Lower lobe of right lung (tissue), 2 donors: ENCODE measurements at places on chromosomes 11 and 22. TPM values are rescaled to one million over a fixed set of nuclear protein-coding genes. Genes with fewer than 3 reads are reported as not detected.

DNA sequence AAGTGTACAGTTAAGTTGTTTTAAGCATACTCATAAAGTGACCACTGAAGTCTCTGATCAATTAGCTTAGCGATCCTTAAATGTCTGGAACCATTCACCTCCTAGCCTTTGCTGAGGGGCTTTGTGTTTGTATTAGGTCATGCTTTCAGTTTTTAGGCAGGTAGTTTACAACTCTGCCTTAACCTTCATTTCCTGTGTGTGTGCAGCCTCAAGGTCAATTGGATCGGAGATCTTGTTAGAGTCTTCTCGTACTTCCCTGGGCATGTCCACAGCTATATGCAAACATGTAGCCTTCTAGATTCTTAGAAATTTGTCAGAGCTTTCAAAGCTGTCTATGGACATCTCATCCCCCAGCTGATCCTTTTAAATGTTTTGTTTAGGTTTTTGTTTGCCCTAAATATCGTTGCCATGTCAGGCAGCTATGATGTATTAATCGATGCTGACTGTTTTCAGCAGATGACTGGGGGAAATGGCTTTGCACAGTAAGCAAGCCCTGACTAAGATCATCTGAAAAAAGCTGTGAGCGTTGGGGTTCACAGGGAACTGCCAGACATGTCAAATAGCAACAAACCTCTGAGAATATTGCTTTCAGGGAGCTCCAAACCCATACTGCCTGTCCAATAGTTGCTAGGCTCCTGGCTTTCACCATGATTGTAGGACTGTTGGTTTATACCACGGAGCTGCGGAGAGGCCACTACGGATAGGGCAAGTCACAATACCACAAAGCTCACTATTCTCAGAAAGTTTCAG is 45.6 kb downstream of the GLYAT start:
- DNase-seq, result no peak

OR4A47 gene
- total RNA-seq, result not detected

- DNase-seq, result no peak
Measured at GRCh38 chr11:79472819-79473529, 32.1 kb upstream of the TENM4 start.

TPBGL gene
- 0.47 TPM for total RNA-seq

GRCh38 chr22:19567157-19568009 is 43.2 kb upstream of the CLDN5 start:
- DNase-seq, result no peak

DNA sequence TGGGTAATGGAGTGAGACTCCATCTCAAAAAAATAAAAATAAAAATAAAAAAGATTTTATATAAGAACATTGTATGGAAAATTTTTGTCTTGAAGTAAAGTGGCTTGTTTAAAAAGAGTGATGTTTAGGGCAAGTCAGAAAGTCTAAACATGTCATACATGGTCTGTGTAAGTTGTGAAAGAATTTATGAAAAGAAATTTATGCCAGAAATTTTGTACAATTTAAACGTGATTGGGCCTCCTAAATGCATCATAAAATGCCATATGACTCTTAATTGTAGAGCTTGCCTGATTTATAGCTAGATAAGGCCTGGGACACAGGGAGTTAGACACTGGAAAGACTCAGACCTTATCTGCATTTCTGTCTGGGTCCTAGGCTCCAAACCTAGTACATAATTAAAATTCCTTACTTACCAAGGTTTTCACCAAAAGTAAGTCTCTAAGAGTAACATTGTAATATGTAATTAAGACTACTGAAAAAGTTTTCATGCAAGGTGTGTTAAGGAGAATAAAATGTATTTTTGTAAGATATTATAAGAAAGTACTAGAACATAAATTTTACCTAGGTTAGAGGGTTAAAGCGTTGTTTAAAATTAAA is 110.5 kb downstream of the AASDHPPT start:
- DNase-seq, result no peak

DNA sequence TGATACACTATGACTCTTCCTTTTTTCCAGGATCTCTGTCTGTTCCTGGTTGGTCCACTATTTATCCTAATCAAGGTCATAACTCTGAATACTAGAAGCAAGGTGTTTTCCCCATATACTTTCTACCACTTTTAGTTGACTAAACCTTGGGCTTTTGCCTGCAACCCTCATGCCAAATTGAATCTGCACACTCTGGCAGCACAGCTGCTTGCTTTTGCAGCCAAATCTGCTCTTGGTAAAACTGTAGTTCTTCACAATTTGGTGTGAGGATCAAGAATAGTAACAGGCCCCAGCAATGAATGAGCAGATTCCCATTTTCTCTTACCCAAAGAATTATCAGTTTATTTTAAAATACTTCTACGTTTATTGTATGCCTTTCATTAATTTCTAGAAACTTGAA is 586.5 kb upstream of the CNTN5 start:
- DNase-seq, result no peak

DNA sequence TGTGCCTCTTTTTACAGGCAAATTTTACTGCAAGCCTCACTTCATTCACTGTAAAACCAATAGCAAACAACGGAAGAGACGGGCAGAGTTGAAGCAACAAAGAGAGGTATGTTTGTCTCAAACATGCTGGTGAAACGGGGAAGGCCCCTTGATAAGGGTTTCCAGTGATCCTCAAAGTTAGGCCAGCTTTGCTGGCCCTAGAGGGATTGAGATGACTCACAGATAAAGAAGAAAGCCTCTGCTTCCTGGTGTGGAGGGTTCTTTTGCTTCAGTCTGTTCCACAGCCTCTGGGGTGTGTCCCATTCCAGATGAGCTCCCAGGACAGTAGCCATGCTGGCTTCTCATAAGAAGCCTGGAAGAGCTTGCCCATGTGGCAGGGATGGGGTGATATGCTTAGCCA is 118.9 kb upstream of the PARVA start:
- DNase-seq, result no peak

GRCh38 chr11:120869516-120870011 is 154.3 kb upstream of the TBCEL start:
- no peak for DNase-seq

PRODH gene
- 33.9 TPM for total RNA-seq

DNA sequence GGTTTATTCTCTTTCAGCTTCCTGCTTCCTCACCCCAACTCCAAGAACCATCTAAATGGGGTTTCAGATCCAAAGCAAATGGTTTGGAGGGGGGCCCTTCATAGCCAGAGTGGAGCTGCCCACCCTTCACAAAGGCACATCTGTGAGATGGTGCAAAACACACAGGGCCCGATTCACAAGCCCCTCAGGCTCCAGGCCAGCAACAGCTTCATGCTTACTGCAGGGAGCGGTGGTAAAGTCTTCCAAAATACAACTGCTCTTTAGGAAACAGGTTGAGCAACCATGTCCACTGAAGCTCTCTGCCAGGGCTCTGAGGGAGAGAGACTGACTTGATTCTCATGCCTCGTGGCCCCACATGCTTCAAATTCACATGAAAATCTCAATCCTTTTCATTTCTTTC is 213.0 kb upstream of the NARS2 start:
- DNase-seq, result no peak

- DNase-seq, result no peak
Measured at GRCh38 chr22:48699511-48699910, 1128.2 kb downstream of the BRD1 start.

- no peak for DNase-seq
Measured at GRCh38 chr11:13206086-13206640, 71.4 kb upstream of the BMAL1 start.

- no peak for DNase-seq
Measured at GRCh38 chr11:120442031-120442430, 69.5 kb upstream of the GRIK4 start.

GRCh38 chr11:114270531-114271270 is 25.5 kb upstream of the NNMT start:
- DNase-seq, result no peak
